Muscle of leg (tissue), 16 donors: ENCODE measurements at places on chromosomes 7 and 10. TPM values are rescaled to one million over a fixed set of nuclear protein-coding genes. Genes with fewer than 3 reads are reported as not detected.

Gene MACROH2A2
- total RNA-seq, result 18.5 TPM

Gene PRSS37
- total RNA-seq, result not detected

DNA sequence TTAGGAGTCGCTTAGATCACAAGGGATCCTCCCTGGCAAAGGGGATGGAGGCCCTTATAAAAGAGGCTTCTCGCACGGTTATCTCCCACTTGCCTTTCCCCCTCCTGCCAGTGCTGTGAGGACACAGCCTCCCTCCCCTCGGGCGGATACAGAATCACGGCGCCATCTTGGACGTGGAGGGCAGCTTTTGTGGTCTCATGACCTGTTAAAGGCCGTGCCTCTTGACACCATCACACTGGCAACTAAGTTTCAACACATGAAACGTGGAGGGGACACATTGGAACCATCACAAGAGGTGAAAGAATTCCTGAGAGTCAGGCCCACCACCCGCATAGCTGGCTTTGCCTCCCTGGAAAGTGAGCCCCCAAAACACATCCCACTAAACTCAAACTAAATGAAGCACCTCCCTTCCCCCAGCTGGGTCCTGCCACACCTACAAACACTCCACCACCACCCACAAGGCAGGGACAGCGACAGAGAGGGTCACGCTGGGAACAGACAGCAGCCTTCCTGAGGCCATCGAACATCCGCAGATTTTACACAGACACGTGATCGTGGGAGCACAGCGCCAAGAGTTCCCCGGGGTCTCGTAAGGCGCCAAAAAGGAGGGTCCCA is 110.6 kb downstream of the TCERG1L start:
- DNase-seq, result no peak
- H3K4me3 ChIP-seq, result no peak overlapping the region
- H3K27me3 ChIP-seq, result peaks cover 12% of the 10 kb centered on the region
- H3K36me3 ChIP-seq, result no peaks in the 10 kb centered on the region

- no peak overlapping the region for H3K27ac ChIP-seq
- H3K4me3 ChIP-seq, result no peak overlapping the region
- peaks cover 47% of the 10 kb centered on the region for H3K36me3 ChIP-seq
- H3K4me1 ChIP-seq, result no peaks in the 10 kb centered on the region
- DNase-seq, result peak; percentile 24
Observed at GRCh38 chr10:59805014-59805413, 51.8 kb upstream of the MRLN start.

GRCh38 chr7:133985300-133985699 is 141.8 kb upstream of the LRGUK start:
- no peak overlapping the region for H3K27ac ChIP-seq
- H3K4me3 ChIP-seq, result no peak overlapping the region
- no peaks in the 10 kb centered on the region for H3K27me3 ChIP-seq
- H3K4me1 ChIP-seq, result no peaks in the 10 kb centered on the region
- DNase-seq, result no peak

DNA sequence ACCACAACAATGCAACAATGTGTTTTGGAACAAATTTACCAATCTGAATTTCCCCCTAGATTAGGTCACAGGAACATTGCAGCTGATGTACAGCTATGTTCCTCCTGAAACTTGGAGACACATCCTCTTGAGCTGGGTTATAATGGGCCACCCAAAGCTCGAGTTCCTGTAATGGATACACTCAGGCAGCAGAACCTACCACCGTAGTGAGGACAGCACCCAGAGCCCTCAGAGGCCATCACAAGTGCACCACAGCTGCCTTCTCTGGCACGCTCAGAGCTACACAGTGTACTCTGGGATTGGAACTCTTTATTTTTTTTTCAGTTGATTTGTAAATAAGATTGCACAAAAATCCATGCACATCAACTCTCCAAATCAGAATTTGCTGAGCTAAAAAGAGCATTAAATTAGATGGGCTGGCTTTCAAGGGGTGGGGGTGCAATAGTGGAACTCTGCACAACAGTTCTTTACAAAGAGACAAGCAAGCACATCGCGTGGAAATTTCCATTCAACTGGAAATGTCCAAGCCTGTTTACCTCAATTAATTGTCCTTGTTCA is 56.7 kb downstream of the EGFR start:
- no peaks in the 10 kb centered on the region for H3K27me3 ChIP-seq
- DNase-seq, result peak; percentile 93
- H3K36me3 ChIP-seq, result no peaks in the 10 kb centered on the region
- peaks cover 59% of the 10 kb centered on the region for H3K4me1 ChIP-seq

- no peak overlapping the region for H3K4me3 ChIP-seq
- H3K27ac ChIP-seq, result no peak overlapping the region
- H3K4me1 ChIP-seq, result peaks cover 24% of the 10 kb centered on the region
- no peaks in the 10 kb centered on the region for H3K27me3 ChIP-seq
Observed at GRCh38 chr10:133366130-133366478, 7.0 kb downstream of the ECHS1 start.

- H3K27ac ChIP-seq, result no peak overlapping the region
- H3K36me3 ChIP-seq, result no peaks in the 10 kb centered on the region
- DNase-seq, result no peak
- peaks cover 3% of the 10 kb centered on the region for H3K27me3 ChIP-seq
- no peaks in the 10 kb centered on the region for H3K4me1 ChIP-seq
Observed at GRCh38 chr10:2210088-2210487, 472.8 kb upstream of the ADARB2 start.

DNA sequence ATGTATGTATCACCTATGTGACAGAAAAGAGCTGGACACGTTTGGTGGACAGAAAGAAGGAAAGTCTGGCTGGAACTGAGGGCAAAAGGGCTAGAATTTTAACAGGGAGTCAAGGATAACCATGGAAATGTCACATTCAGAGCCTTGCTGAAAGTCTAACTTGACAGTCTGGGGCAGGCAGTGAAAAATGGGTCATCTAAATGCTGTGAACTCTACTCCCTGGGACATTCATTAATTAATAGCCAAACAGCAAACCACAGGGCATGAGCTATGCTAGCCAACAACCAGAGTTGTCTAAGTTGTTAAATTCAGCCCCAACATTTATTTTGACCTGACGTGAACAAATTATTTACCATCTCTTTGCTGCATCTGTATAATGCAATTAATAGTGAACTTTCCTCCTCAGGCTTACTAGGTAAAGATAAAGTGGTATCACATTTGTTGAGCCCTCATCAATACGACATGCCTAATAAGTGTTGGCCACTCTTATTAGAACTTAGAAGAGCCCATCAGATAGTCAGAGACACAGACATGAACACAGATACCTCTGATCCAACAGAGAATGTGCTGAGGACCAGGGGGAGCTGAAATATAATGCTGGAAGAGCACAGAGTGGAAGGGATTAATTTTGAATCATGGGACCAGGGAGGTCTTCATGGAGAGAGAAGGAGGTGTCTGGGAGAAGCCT is 109.9 kb downstream of the SORCS1 start:
- no peak overlapping the region for H3K4me3 ChIP-seq
- DNase-seq, result no peak
- H3K27ac ChIP-seq, result no peak overlapping the region
- no peaks in the 10 kb centered on the region for H3K36me3 ChIP-seq
- no peaks in the 10 kb centered on the region for H3K27me3 ChIP-seq
- H3K4me1 ChIP-seq, result no peaks in the 10 kb centered on the region
